ENCODE measurements at places on chromosomes 7 and 10. TPM values are rescaled to one million over a fixed set of nuclear protein-coding genes. Genes with fewer than 3 reads are reported as not detected.

NPY gene
- not detected for total RNA-seq

RNF148 gene
- total RNA-seq, result not detected

MYL10 gene
- not detected for total RNA-seq

LSM8 gene
- total RNA-seq, result 20.9 TPM
